ENCODE measurements at places on chromosomes 4 and X.

DNA sequence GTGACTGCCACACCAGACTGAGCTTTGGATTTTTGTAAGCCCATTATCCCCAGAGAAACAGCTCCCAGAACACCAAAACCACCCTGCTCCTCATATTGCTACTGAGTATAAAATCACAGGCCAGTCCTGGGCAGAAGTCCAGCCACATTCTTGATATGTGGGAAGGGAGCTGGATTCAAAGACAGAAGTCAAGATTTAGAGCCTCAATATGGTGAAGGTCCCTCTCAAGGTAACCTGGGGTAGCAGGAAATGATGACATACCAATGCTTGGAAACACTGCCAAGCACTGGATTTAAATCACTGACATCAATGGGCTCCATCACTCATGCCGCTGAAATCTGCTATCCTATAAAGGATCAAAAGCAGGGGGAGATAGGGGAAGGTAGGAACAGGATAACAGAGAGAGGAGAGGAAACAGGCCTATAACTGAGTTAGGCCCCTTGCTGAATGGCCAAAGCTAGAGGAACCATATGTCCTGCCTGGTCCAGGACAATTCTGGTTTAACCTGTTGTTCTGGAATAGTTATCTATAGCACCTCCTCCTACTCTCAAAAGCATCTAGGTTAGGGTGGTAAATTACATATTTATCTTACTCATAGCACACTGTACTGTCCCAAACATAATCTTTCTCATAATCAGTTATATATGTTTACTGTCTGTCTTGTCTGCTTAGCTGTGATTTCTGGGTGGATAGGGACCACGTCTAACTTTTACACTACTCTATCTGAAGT, 83.7 kb upstream of the NHS start:
- DNase-seq: no peak

DNA sequence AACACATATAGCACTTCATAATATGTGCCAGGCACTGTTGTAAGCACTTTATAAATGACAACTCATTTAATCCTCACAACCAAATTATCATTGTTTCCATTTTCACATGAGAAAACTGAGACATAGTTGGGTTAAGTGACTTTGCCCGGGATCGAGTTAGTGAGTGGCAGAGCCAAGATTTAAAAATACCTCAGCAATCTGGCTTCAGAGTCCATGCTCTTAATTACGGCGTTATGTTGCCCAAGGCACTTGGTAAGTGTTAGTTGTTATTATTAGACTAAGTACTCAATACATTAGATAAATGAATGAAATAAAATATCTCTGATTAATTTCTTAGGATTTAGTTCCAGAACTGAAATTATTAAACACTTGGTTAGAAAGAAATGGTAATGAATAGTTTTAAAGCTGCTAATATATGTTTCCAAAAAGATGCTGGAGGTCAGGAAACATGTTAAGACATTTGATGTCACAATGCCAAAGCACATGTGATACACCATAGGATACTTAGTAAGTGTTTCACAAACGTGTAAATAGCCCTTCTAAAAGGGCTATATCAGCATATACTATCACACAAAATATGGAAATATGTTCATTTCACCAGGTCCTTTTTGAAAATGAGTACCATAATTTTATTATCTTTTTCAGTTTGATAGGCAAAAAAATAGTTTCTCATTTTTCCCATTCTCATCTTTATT, 301.9 kb downstream of the GPAT3 start:
- no peak for DNase-seq

- no peak for DNase-seq
These were observed at the start of gene PRSS12 for GRCh38 chr4:118352843-118353533. PRSS12 (minus strand) TSS chr4:118353003; CDS start chr4:118352720, 283 bp downstream.

DNA sequence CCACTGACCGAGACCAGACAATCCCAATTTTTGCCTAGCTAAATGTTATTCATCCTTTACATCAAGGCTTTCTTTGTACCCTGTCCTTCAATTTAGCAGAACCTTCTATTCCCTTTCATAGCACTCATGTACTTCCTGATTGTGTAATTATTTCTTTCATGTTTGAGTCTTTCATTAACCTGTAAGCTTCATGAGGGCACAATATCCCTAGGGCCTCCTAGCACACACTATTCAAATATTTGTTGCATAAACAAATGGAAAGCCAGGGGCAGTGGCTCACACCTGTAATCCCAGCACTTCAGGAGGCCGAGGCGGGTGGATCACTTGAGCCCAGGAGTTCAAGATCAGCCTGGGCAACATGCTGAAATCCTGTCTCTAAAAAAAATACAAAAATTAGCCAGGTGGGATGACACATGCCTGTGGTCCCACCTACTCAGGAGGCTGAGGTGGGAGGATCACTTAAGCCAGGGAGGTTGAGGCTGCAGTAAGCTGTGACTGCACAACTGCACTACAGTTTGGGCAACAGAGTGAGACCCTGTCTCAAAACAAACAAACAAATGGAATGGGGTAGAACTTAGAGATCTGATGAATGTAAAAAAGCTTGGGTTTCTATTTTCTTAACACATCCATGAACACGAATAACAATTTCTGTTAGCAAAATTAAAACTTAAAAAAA, 59.0 kb downstream of the SAT1 start:
- DNase-seq: no peak

DNA sequence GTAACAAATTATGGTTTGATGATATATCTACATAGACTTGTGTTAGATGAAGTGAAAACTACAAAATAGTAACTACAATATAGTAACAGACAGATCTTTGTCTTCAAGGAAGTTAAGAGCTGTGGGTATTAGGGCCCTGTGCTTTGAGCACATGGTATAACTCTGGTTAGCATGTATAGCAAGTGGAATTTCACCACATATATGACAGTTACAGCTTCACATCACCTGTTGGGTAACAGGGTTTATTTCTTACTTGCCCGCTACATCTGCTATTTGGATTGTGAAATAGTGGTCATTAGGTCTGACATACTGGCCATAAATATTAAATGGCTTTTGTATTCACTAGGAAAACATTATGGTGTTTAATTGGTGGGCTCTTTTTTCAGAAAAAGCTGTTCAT, 20.2 kb downstream of the OFD1 start:
- no peak for DNase-seq

DNA sequence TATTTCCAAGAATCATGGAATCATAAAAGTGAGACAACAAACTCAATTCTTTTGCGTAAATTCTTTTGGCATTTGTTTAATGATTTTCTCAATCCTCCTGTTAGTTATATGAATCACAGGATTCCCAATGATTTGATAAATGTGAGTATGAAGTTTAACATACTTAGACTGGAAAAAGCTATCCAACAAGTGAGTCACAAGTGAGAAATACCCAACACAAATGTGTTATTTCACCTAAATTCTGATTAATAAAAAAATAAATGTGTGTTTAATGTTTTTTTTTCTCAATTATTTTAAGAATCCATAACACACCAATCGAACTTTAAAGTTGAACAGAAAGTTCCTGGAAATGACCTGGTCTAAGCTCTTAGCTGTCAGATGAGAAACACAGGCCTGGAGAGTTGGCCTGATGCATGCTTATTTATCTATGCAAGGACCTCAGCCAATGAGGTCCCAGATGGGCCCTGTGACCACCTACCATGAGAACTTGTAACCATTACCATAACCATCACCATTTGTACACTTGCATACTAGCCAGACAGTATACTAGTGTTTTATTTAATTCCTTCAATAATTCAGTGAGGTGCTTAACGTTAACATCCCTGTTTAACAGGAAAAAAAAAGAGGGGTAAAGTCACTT, 386.7 kb downstream of the SPRY1 start:
- no peak for DNase-seq

GRCh38 chr4:182346675-182347375, 103.6 kb downstream of the TENM3 start:
- no peak for DNase-seq

Measured in C1 segment of cervical spinal cord (tissue), 14 donors.